ENCODE measurements at places on chromosomes 2 and 18. TPM values are rescaled to one million over a fixed set of nuclear protein-coding genes. Genes with fewer than 3 reads are reported as not detected.

HOXD12 gene
- polyA plus RNA-seq = not detected

CD8B2 gene
- not detected for polyA plus RNA-seq

PROKR1 gene
- not detected for polyA plus RNA-seq

SERTAD2 gene
- 5.5 TPM for polyA plus RNA-seq

DSC1 gene
- not detected for polyA plus RNA-seq

FAM168B gene
- polyA plus RNA-seq = 183 TPM

ZNF385B gene
- not detected for polyA plus RNA-seq

MOB4 gene
- polyA plus RNA-seq = 23.9 TPM

SKOR2 gene
- not detected for polyA plus RNA-seq

CYP27A1 gene
- polyA plus RNA-seq = 30.3 TPM

RAPH1 gene
- 5.1 TPM for polyA plus RNA-seq

MAPRE3 gene
- polyA plus RNA-seq = 6.7 TPM

All from endothelial cell of umbilical vein (primary cell).